ENCODE measurements at places on chromosomes 4 and X.

DNA sequence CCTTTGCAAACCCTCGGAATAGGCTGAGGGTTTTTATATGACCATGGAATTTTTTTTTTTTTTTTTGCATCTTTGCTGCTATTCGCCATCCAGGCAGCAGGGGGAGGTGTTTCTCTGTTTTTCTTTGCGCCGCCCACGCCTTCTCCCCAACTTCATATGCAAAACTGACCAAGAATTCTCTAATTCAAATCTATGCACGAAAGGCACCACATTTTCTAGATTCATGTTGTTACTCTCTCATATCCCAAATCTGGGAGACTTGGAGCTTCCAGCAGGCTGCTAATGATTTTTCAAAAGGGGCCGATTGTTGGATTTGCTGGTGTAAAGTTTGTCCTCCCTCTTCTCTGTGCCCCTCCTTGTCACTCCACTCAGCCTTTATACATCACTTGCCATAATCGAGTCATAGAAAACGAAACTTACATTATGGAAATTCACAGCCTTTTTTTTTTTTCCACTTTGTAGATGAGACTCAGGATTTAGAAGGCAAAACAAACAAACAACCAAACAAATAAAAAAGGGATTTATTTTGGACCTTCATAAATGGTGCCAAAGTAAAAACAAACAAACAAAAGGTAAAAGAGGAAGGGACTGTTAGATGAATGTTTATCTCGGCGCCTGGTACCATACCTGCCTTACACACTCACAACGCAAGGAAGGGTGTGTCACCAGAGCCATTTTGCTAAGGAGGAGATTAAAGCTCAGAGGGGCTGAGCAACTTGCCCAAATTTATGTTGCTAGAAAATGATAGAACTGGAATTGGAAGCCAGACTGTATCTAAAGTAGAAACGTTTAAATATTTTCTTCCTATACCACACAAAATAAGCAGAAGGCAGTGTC is 29.3 kb upstream of the BOD1L1 start:
- DNase-seq, result peak; percentile 36

DNA sequence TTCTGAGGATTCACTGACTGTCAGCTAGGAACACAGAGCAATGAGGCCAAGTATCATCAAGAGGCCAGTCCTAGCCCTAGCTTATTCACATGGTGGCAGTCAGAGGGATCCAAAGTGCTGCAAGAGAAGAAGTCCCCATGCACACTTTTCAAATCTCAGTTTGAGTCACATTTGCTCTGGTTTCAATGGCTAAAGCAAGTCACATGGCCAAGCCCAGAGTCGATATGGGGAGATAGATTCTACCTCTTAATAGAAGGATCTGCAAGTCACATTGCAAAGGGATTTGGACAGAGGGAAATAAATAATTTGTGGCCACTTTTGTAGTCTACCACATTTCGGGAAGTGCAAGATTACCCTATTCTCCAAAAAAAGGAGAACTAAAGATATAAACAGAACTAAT is 3.7 kb upstream of the LCORL start:
- DNase-seq, result no peak

GRCh38 chr4:140839888-140840790 is 84.0 kb upstream of the TBC1D9 start:
- peak; percentile 4 for DNase-seq

GRCh38 chr4:93814141-93814540 is 14.4 kb upstream of the ATOH1 start:
- no peak for DNase-seq

DNA sequence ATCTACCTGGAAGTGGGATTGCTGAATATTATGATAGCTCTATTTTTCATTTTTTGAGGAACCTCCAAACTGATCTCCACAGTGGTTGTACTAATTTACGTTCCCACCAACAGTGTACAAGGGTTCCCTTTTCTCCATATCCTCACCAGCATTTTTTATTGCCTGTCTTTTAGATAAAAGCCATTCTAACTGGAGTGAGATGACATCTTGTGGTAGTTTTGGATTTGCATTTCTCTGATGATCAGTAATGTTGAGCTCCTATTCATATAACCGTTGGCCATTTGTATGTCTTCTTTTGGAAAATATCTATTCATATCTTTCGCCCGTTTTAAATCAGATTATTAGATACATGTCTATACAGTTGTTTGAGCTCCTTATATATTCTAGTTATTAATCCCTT is 101.8 kb downstream of the RASGEF1B start:
- no peak for DNase-seq

- DNase-seq, result peak; percentile 53
Measured at GRCh38 chrX:101659601-101660063, at the start of gene ARMCX2. Gene ARMCX2, minus strand, starts transcription at chrX:101659850. Its CDS starts 2,262 bp downstream, at chrX:101657588.

DNA sequence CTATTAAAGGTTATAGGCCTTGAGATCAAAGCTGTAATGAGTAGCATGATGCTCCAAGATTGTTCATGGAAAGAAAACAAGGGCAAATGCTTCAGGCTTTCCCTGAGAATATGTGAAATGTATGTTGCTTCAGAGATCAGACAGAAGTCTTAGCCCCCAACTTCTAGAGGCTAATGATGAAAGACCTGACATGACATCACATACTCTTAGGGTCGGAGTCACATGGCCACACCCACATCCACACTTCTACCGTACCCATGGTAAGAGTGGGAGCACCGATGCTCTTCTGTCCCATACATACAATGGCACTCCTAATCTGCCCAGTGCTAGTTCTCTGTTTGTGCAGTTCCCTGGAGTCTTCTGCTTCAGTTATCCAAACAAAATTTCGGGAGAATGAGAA is 111.9 kb upstream of the ACSL4 start:
- no peak for DNase-seq

DNA sequence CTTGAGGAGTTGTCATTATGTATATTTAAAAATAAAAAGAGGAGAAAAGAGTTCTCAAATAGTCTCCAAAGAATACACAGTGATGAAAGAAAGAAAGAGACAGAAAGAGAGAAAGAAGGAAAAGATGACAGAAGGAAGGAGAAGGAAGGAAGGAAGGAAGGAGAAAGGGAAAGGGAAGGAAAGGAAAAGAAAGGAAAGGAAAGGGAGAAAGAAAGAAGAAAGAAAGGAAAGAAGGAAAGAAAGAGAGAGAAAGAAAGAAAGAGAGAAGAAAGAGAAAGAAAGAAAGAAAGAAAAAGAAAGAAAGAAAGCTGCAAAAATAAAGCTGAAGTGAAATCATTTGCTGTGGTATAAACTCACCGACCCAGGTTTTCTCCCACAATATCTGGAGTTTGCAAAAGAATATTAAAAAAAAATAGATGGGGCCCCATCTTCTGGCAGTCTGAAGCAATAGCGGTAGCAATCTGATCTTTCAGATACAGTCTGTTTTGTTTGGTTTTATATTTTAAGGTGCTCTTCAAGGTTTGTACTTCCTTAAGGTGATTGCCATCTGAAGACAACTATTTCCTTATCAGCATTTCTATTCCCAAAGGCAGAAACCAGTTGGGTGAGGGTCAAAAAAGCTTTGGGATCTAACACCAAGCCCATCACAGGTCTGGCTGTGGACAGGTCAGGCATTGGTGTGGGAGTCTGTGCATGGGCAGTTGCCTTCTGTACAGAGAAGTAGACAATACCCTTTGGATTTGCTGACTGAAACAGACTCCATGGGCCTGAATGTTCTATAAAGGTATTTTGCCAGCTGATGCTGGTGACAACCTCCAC is 160.4 kb downstream of the CPEB2 start:
- no peak for DNase-seq

DNA sequence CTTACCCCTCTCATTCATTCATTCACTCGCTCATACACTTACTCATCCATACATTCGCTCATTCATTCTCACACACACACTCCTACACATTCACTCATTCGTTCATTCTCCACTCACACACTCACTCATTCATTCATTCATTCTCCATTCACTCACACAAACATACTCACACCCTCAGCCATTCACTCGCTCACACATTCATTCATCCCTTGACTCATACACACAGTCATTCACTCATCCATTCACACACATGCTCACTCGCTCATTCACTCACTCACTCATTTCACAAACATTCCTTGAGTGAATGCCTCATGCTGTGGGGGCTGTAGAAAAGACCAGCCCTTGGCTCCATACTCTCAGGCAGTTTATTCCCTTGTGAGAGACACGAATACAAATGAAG is 151.1 kb upstream of the MAMLD1 start:
- peak; percentile 17 for DNase-seq

DNA sequence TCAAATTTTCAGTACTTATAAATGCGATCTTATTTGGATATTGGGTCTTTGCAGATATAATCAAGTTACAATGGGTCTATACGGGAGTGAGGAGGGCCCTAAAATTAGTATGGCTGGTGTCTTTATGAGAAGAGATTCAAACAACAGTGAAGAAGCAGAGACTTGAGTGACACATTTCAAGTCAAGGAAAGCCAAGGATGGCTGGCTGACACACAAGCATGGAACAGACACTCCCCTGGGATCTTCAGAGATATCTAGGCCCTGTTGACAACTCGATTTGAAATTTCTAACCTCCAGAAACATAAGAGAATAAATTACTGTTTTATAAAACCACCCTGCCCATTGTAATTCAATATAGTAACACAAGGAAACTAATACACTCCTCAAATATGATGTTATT is 1886.0 kb upstream of the PCDH7 start:
- no peak for DNase-seq

DNA sequence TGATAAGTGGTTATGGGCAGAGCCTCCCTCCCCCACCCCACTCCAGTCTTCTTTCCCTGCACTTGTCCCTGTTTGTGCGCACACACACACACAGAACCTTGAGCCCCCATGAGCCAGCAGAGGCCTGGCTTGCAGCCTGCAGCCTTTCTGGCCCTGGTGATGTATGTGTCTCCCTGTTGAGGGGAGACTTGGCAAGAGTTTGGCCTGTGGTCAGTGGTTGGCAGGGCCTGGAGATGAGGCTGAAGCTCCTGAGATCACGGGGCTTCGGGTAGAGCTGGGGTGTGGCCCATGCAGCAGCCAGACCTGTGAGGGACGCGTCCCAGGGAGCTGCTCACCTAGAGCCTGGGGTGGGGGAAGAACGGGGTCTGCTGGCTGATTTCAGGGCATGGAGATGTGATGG is 2.3 kb downstream of the GPR173 start:
- no peak for DNase-seq

GRCh38 chrX:48971249-48972219 is at the start of gene KCND1:
Gene KCND1, minus strand, starts transcription at chrX:48971844. Its CDS starts 1,573 bp downstream, at chrX:48970271.
- peak; percentile 49 for DNase-seq

DNA sequence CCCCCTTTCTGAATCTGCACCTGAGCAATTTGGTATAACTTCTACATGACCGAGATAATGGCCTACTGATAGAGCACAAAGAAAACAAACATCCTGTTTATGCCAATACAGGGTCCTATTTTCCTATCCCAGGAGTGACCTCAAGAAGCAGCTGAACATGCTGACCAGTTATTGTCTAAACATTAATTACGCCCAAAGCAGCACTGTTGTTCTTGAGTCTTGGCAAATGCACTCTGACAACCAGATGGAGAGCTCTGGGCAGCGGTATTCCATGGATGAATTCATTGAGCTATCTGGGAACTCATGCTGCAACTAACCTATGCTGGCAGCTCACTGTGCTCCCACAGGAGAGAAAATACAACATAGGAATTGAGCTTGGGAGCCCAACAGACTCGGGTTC is 52.6 kb downstream of the PCYT1B start:
- no peak for DNase-seq

- no peak for DNase-seq
Measured at GRCh38 chr4:184284742-184285141, 67.1 kb upstream of the ENPP6 start.

GRCh38 chr4:142777045-142777743 is 68.9 kb downstream of the INPP4B start:
- DNase-seq, result no peak

GRCh38 chr4:89111833-89112563 is 665 bp downstream of the TIGD2 start:
- peak; percentile 87 for DNase-seq

DNA sequence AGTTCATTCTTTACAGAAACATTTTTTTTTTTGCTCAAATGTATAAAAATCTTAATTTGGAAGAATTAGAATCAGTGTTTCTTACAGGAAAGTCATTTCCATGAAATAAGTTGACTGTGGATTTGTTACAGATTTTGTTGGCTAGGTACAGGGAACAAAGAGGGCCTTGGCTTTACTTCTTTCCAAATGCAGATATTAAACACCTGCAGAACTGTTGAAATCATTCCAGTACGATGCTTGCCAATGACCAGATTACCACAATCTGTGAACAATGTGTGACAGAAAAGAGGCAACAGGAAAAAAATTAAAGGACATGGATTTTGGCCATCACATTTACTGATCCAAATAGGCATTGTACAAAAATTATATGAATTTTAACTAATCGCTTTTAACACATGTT is 70.8 kb downstream of the ANXA10 start:
- DNase-seq, result no peak

DNA sequence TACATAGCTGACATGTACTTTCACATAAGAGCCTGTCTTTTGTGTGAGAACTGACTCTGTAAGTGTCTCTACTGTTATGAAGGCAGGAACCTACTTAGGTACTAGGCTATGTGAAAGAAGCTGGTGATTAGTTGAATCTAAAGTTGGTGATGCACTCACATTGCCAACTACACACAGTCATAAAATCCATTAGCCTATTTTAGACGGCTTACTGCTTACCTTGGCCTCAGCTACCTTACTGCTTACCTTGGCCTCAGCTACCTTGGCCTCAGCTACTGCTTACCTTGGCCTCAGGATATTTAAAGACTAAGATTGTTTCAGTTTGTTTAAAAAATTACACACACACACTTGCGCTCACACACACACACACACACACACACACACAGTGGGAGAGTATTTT is 549.7 kb downstream of the IL1RAPL1 start:
- DNase-seq, result no peak

- DNase-seq, result no peak
Measured at GRCh38 chr4:142550965-142551364, 295.1 kb downstream of the INPP4B start.

- no peak for DNase-seq
Measured at GRCh38 chr4:5759236-5760075, 48.5 kb downstream of the EVC start.

GRCh38 chr4:185256446-185256845 is 47.0 kb downstream of the SNX25 start:
- DNase-seq, result no peak

- no peak for DNase-seq
Measured at GRCh38 chr4:39759569-39759968, 61.6 kb downstream of the UBE2K start.

DNA sequence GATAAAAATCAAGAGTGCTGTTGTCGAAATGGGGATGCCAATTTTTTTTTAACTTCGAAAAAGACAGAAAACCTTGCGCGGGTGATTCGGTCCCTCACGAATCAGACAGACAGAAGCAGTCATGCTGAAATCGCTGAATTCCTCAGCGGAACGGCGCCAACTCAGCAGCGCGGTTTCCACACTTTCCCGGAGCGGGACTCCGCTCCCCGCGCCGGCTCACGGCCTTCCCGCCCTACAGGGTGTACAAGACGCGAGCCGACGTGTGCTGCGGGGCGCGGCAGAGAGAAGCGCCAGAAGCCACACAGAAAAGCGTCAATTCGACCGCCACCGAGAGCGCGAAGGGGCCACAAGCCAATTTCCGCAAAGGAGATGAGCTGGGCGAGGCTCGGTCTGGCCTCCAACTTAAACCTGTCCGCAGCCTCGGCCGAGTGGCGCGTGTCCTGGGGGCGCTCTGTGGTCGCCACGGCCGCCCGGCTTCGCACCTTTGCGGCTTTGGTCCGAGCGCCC is 1.3 kb downstream of the NEXMIF start:
- DNase-seq, result no peak

Measured in fibroblast of skin of left quadriceps (primary cell).